ENCODE measurements at places on chromosomes 1 and 21.

DNA sequence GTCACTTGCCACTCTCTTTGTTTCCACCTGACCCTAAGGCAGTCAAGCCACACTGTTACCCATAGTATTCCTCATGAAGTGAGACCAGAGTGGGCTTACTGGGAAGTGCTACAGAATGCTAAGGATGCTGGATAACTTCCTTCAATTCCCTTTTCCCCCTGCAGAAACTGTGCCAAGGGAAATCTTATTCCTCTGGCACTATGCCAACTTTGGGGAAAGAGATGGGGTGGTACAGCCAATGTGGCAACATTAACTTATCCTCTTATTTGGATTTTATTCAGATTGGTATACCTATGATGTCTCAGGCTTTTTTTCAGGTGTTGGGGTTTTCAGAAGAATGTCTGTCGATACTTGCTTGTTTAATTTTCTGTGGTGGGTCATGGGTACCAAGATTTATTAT, 599.4 kb upstream of the PBX1 start:
- no peak for DNase-seq

GRCh38 chr1:101993710-101994109, 3.0 kb downstream of the OLFM3 start:
- DNase-seq = no peak

DNA sequence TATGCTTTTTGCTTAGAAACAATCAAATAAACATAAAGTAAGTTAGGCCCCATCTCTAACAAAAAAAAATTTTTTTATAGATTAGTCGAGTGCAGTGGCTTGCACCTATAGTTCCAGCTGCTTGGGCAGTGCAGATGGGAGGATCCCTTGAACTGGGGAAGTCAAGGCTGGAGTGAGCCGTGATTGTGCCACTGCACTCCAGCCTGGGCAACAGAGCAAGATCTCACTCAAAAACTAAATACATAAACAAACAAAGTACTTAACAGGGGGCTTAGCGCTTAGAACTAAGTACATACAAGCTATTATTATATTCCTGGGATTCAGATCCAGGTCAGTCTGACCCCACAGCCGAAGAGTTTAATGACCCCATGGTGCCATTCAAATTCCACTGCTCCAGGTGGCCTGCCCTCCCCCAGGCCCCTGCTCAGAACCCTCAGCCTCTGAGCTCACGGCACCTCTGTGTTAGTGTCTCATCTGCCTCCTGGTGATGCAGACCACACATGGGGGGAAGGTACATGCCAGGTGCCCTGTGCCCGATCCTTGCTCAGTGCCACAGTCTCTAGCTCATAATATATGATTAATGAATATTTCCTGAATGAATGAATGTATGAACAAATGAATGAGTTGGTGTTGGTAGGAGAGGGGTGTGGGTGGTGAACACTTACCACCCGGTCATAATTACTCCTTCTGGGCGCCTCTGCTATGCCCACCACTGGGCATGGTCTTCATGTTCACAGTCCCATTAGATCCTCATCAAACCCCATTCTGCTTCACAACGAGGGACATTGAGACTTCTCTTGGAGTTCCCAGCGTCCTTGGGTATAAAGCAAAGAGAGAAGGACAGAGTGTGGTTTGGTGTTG, 14.6 kb downstream of the NCMAP start:
- DNase-seq = no peak

DNA sequence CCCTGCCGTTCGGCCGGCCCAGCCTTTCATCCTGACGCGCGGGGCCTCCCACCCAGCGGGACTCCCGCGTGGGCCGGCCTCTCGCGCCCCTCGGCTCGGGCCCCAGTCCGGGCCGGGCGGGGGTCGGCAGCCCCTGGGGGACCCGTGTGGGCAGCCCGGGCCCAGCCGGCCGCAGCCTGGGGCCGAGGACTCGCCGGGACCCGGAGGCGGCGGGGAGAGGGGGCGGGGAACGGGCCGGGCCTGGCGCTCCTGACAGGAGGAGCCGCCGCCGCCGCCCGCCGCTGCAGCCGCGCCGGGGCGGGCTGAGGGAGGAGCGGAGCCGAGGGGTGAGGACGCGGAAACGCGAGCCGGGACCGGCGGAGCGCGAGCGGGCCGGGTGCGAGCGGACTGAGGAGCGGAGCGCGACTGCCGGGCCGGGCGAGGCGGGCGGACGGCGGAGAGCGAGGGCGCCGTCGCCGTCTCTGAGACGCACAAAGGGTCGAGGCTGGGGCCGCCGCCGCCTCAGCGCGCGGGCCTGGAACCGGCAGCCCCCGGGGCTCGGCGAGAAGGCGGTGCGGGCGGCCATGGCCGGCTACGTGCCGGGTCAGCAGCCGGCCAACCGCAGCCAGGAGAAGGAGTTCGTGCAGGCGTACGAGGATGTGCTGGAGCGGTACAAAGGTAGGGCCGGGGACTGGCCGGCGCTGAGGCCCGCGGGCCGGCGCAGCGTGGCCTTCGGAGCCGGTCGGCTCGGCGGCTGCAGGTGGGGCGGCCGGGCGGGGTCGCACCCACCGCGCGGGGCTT, 79.1 kb downstream of the NDUFS5 start:
- peak; percentile 76 for DNase-seq

- DNase-seq = no peak
Observed at GRCh38 chr1:114756009-114756892, 1.5 kb downstream of the CSDE1 start.

GRCh38 chr1:116370181-116370580, 2.9 kb upstream of the ATP1A1 start:
- no peak for DNase-seq

GRCh38 chr1:229778794-229779193, 152.7 kb downstream of the URB2 start:
- no peak for DNase-seq

GRCh38 chr1:6782151-6782550, 3.1 kb upstream of the CAMTA1 start:
- no peak for DNase-seq

GRCh38 chr21:39077876-39078275, 105.4 kb downstream of the PSMG1 start:
- no peak for DNase-seq

DNA sequence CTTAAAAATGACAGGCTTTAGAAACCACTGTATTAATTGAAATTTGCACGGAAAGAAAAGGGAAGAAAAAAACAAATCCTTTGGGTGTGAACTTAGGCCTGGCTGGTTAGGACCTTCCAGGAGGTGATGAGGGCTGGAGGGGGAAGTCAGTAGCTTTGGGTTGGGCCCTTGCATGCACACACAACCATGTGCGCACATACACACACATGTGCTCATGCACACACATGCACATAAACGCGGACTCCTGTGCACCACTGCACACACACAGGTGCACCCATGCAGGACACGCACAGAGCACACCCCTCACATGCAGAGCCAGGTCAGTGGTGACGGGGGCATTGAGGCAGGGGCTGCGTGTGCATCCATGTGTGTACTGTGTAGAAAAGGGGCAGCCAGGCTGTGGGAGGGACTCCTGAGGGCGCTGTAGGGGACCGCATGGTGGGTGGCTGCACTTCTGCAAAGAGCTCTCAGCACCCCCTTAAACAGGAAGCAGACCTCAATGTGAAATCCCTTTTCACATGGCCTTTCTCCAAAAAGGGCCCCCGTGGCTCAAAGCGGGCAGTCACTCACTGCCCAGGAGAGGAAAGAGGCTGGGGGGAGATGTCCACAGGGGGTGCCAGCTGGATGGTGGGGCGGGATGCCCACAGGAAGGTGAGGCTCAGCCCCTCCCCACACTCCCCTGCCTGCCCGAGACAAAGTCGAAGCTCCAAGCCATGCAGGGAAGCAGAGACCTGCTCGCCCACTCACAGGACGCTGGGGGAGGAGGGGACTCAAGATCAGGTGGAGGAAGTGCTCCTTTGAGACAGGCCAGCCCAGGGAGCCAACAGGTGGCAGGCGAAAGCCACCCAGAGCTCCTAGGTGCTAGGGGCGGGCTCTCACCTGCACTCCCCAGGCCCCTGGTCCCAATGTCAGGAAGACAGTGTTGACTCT, 95.2 kb downstream of the ITPKB start:
- peak; percentile 58 for DNase-seq

- DNase-seq = no peak
Observed at GRCh38 chr1:241605146-241605805, 34.9 kb downstream of the CHML start.

- peak; percentile 77 for DNase-seq
Observed at GRCh38 chr1:198620951-198621824, 17.7 kb upstream of the PTPRC start.

DNA sequence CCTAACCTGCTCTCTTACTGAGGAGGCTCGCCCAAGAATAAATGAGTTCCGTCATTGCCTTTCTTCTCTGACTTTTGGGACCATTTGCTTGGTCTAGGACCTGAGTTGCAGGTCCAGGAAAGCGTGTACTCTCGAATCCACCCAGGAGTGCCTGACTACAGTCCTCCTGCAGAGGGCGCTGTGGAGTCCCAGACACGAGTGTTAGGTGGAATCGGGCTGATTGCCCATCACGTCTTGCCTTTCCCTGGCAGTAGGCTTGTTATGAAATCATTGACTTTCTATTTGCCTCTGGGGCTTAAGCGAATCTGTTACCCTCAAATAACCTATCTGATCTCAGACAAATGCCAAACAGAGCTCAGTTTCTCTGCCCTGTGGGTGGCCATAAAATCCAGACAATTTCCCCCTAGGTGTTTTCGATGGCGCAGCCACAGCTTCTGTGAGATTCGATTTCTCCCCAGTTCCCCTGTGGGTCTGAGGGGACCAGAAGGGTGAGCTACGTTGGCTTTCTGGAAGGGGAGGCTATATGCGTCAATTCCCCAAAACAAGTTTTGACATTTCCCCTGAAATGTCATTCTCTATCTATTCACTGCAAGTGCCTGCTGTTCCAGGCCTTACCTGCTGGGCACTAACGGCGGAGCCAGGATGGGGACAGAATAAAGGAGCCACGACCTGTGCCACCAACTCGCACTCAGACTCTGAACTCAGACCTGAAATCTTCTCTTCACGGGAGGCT, at the start of gene IL20:
Gene IL20, plus strand, starts transcription at position 685 of the 733 bp plus-strand sequence. CDS start 230 bp downstream, outside the sequence.
- DNase-seq = peak; percentile 92

DNA sequence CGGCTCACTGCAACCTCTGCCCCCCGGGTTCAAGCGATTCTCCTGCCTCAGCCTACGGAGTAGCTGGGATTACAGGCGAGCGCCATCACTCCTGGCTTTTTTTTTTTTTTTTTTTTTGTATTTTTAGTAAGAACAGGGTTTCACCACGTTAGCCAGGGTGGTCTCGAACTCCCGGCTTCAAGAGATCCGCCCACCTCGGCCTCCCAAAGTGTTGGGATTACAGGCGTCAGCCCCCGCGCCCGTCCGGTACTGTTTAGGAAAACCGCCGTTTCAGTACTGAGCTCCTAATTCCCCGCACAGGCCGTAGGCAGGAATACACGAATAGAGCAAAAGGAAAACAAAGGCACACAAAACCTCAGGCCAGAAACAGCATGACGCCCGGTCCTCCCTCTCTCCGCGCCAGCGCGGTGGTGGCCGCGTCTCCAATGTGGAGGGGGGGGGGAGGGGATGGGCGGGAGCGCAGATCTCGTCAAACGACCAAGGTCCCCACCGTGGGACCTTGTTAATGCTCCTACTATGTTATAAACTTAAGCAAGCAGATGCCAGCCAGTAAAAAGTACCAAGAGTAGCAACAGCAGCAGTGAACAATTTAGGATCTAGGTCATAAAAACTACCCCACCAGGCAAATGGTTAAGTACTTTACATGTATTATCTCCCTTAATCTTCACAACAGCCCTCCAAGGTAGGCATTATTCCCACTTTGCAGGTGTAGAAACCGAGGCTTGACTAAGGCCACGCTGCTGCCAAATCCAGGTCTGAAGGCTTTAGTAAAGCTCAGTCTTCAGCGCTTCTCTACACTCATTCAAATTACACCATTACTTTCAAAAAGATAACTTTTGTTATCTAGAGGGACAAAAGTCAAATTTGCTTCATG, 648 bp upstream of the ADAR start:
- peak; percentile 50 for DNase-seq

- no peak for DNase-seq
Observed at GRCh38 chr1:152000964-152001630, 7.4 kb upstream of the S100A10 start.

GRCh38 chr1:36524359-36525062, 41.8 kb upstream of the CSF3R start:
- DNase-seq = no peak

- no peak for DNase-seq
Observed at GRCh38 chr1:172390301-172390682, 30.2 kb upstream of the C1orf105 start.

GRCh38 chr1:161787355-161787754, 21.2 kb downstream of the ATF6 start:
- no peak for DNase-seq

DNA sequence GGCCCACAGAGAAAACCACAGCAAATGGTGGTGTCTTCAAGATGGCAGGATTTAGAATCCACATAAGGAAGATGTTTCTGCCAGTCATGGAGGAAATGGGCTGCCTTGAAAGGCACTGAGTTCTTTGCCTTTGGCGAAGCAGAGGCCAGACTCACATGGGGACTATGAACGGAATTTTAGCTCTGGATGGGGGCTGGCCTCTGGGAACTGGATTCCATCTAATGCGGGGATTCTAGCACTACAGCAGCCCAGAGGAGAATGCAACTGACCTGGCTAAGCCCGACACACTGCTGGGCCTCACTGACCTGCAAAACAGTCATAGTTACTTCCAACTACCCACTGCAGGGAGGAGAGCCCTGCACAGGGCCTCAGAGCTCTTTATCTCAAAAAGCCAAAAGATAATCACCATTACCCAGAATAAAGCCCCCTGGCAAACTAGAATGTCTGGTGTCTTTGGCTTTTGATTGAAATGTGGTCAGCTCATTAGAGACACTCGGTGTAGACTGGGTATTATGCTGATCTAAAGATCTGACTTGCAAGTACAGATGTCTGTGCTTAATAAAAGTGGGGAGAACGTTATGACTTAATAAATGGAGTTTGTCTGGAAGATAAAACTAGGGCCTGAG, 11.6 kb downstream of the HCRTR1 start:
- no peak for DNase-seq

DNA sequence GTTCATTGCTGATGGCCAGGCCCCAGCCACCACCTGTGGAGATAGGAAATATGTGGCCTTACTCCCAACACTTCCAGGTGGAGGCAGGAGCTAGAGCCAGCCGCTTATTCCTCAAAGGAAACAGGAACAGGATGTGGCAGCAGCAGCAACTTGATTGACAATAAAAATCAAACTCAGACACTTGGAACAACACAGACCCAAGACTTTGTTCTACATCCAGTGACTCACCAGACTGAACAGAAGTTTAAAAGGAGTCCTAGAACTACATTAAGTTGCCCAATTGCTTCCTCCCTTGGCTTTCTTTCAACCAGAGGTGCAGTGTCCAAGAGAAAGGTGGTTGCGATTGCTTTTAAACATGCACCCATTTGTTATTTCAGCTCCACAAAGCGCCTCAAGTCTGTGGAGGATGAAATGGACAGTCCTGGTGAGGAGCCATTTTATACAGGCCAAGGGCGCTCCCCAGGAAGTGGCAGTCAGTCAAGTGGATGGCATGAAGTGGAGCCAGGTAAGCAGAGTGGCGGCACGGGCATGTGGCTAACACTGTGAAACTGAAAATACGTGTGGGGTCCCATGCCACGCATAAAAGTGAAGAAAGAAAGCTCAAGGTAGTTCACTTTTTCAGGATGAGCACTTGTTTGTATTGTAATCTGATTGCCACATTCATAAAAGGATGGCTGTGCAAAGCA, 276.6 kb downstream of the NFIA start:
- DNase-seq = no peak

GRCh38 chr1:41868241-41868998, 50.3 kb downstream of the HIVEP3 start:
- peak; percentile 37 for DNase-seq
